Hypothalamus (tissue), 51 donors: ENCODE measurements at places on chromosomes 4 and X.

DNA sequence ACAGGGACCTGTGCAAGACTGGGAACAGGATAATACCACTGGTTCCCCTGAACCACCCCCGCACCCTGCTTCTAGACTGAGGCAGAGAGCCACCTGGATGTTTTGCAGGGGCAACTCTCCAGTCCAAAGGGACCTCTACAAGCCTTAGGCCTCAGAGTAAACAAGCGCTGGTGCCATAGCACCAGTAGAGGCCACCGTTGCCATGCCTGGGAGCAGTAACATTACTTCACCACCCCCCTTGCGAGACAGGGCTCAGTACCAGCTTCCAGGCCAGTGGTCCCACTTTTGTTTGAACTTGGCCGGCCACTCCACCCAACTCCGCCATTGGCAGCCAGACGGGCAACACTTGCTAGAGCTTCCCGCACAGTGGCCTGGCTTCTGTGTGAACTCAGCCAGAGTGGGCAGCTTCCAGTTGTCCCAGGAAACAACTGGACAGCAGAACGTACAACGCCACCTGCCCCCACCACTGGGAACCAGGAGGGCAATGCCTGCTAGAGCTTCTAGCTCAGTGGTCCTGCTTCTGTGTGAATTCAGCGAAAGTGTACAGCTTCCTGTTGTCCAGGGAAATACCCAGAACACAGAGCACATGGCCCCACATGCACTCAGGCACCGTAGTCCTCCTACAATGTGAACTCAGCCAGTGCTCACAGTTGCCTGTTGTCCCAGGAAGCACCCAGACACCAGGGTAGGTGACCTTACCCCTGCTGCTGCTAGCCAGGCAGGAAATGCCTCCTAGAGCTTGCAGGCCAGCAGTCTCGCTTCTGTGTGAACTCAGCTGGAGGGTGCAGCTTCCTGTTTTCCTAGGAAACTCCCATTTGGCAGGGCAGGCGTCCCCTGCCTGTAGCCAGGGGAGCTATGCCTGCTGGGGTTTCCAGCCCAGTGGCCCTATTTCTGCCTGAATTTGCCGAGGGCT is 39.9 kb upstream of the PCDH19 start:
- no peak for DNase-seq

GRCh38 chr4:57726154-57726553 is 616.0 kb upstream of the IGFBP7 start:
- DNase-seq = no peak

DNA sequence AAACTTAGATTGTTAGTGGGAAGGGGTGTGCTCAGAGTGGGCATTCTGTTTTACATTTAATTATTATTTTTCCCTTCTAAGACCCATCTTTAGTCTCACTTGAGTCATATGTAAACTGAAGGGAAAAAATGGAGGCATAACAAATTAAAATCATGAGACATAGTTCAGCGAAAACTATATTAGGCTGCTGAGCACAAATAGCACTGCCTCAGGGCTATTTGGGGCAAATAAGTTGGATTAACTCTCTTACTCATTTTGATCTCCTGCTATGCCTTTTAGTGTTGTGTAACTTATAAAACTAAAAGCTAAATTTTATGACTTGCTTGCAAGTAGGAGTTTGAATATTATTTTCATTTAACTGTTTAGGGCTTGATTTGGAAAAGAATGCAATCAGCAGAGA is 1329.2 kb upstream of the PCDH7 start:
- DNase-seq = no peak

DNA sequence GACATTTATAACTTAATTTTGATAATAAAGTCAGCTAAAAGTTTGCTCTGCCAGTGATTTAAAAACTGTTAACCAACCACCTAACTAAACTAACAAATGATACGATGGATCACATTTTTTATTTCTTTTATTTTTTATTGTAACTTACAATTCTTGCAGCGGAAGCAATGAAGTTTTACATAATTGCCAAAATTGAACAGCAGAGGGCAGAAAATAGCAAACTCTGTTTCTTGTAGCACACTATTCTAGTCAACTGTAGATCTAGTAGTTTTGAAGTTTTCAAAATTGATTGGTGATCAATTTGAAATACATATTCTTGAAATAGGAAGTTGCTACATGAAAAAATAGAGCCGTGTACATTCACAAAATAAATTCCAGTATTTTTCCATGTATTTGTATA is 2.8 kb upstream of the GRIA2 start:
- DNase-seq = no peak

DNA sequence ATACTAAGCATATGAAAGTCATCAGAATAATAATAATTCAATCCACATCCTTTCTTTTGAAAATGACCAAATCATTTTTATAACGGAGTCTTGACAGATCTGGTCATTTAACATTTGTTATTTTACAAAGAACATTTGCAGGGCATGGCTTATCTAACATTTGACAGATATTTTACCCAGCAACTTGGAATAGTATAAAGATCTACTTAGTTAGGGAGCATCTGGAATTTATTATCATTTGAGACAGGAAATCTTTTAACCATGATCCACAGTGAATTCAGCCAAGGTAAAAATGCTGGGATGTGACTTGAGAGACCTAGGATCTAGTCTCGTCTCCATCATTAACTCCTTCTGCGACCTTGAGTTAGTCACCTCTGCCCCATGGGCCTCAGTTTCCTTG is 22.4 kb downstream of the STARD8 start:
- no peak for DNase-seq

GRCh38 chrX:136862546-136862945 is 18.0 kb downstream of the RBMX start:
- no peak for DNase-seq

GRCh38 chr4:76058888-76059426 is 15.6 kb upstream of the ART3 start:
- DNase-seq = no peak

DNA sequence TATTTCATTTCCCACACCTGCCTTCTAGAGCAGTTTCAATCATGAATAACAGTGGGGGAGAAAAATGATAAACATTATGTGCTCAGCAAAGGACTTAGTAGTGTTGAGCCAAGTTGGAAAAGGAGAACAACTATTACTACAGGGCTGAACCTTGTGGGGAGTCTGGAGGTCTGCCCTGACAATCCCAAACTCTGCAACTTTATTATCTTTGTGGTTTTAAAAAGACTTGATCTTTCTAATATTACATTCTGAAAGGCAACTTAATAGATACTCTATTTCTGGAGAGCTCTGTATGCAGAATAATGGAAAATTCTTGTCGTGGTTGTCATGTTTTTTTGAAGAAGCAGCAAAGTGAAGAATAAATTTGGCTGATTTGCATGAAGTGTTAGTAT is 116.1 kb downstream of the SPCS3 start:
- no peak for DNase-seq

DNA sequence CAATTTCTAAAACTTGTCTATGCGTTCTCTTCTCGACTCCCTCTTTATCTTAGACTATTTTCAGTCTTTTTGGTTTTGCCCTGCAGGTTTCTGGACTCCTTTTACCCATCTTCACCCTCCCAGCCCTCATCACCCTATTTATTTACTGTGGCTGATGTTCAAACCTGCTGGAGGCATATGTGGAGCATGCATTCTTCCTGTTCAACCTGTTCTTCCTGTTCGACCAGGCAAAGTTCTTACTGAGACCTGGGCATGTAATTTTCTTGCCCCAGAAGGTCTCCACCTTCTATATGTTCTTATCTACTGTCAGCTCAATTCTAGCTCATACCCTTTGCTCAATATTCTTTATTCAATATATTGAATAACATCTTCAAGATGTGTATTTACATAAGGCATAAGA is 69.4 kb upstream of the AGA start:
- DNase-seq = no peak

GRCh38 chrX:133401536-133401935 is 13.8 kb downstream of the GPC4 start:
- no peak for DNase-seq

GRCh38 chrX:139825618-139826017 is 107.2 kb downstream of the ATP11C start:
- no peak for DNase-seq

GRCh38 chrX:45697591-45697990 is 496.9 kb upstream of the DIPK2B start:
- no peak for DNase-seq

- DNase-seq = no peak
Observed at GRCh38 chr4:172843192-172843591, 325.4 kb upstream of the GALNT7 start.

DNA sequence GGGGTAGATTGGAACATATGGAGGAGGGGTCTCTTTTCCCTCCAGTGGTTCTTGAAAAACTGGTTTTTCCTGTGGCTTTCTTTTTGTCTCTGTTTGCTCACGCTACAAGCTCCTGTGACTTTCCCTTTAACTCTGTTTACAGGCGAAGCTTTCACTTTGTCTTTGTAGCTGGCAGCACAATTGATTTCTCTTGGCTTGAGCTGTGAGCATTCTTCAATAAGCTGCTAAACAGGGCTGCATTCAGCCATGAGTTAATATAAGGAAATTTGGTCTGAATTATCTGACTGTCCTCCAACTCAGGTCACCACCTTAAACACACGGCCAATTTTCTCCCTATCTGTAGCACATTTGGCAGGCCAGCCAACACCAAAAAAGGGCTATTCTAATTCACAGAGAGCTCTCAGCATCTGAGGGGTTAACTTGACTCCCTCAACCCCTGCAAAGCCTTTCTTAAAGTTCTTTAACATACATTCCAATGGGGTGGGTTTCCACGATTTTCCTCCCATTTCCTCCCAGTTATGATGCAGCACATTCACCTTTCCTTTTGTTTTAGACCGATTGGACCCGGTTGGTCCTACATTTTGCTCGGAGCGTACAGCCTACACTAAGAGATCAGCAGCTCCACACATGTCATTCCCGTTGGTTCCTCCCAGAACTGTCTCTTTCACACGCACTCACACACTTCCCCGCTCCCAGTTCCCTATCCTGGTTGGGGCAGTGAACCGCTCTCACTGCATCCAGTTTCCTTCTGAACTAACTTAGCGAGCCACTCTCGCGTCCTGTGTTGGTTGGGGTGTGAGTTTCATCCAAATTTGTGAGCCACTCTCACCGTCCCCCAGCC is 45.4 kb downstream of the UGT2A3 start:
- no peak for DNase-seq

- no peak for DNase-seq
Observed at GRCh38 chr4:42627885-42628646, 28.8 kb downstream of the ATP8A1 start.

DNA sequence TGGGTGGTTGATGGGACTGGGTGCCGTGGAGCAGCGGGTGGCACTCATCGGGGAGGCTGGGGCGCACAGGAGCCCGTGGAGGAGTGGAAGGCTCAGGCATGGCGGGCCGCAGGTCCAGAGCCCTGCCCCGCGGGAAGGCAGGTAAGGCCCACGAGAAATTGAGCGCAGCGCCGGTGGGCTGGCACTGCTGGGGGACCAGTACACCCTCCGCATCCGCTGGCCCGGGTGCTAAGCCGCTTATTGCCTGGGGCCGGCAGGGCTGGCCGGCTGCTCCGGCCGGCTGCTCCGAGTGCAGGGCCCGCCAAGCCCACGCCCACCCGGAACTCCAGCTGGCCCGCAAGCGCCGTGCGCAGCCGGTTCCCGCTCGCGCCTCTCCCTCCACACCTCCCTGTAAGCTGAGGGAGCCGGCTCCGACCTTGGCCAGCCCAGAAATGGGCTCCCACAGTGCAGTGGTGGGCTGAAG is 85.1 kb upstream of the FAT4 start:
- DNase-seq = no peak

DNA sequence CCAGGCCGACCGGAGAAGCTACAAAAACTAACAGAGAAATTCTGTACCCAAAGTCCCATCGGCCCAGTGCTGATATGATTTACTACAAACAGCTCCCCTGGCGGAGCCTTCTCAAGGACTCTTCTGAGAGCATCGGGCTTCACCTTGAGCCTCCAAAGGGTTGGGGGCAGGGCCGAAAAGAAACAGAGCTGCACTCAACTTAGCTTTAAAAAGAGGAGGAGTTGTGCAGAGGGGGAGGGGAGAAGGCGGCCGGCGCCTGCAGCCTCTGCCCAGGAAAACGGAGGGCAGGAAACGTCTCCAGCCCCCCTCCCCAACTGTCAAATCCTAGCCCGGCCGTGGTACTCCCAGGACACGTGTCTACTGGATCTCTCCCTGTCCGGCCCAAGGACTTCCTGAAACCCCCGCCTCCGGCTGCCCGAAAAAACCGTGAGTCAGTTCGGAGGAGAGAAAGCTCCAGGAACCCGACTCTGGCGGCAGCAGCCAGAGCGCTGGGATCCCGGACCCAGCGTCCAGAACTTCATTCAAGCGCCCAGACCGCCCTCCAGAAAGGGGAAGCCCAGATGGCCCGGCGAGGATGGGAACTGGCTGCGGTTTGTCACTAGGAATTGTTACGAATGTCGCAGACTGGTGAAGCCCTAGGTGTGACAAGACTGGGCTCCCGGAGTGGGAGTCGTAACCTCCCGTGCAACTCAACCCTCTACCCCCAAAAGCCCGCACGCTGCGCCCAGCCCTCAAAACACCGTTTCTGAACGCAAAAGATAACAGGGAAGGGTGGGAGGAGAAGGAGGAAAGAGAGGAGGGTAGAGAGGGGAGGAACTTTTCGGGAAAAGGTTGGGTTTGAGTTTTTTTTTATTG is 973 bp downstream of the ADAMTS3 start:
- peak; percentile 36 for DNase-seq
